CD4-positive, alpha-beta T cell treated with Interleukin-17A for 1 hour (primary cell): ENCODE measurements at places on chromosomes 4 and X.

DNA sequence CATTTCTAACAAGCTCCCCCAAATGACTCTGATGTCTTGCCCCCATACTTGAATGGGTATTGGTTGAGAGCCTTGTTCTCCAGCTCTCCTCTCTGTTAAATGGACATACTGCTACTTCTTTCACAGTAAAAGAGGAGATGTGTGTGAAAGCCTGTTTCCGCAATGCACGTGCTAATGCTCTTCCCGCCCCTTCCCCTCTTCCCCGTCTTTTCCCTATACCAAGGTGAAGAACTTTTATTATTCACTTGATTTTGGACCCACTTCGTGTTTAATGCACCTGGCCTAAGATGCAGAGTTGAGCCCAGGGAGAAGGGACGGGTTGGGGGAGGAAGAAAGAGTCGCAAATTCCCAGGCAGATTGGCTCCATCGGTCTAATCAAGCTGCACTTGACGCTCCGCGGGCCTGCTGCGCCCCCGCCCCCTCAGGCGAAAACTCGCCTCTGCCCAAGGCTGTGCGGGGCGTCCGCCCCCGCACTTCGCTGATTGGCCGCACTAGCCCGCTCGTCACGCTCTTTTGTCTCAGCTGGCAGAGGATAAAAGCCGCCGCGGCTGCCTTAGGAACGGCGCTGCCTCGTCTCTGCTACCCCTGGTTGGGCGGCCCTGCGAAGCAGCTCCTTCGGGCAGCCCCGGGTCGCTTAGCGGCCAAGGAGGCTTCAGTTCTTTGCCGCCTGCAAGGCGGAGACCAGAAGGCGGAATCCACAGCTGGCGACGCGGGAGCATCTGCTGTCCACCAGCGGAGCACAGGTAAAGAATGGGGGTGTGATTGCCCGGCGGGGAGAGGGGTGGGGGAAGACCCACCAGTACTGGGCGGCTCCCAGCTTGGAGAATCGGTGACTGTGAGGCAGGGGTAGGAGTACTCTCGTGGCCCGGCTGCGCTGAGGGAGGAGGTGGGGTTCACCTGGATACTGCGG, at the start of gene ZCCHC12:
TSS of gene ZCCHC12 (plus strand) at position 562 of the 910 bp plus-strand sequence. CDS start 1,421 bp downstream, outside the sequence.
- DNase-seq = peak; percentile 39

GRCh38 chr4:123191728-123192127, 204.9 kb upstream of the SPRY1 start:
- DNase-seq = no peak

DNA sequence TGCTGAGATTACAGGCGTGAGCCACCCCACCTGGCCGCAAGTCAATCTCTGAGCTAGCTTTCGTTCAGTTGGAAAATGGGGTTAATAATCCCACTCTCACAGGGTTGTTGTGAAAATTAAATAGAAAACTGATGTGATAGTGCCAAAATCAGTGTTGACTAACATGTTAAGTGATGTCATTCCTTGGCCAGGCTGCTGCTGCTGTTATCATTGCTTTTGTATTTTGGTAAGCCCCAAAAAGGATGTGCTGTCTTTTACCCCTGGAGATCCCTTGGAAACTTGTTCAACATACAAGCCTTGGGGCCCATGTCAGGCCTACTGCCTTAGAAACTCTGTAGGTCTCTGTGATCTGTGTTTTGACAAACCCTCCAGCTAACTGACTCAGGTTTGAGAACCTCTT, 106.3 kb downstream of the AFF1 start:
- no peak for DNase-seq

GRCh38 chrX:1398431-1399340, 6.8 kb upstream of the SLC25A6 start:
- DNase-seq = no peak

DNA sequence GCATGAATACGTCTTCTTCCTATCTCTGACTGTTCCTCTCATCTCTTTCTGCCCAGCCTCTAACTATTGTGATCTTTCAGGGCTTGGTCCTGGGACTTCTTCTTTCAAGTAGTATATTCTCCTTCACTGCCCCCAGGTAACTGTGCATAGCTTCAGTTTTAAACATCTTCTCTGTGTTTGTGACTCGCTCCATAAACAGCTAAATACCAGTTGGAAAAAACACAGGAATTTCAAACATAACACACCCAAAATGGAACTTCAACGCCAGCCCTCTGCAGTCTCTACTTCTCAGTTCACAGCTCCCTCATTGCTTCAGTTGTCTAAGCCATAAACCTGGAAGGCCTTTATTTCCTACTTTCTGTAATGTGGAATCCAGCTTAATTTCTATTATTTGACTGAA, 16.6 kb downstream of the TRIML2 start:
- DNase-seq = no peak

DNA sequence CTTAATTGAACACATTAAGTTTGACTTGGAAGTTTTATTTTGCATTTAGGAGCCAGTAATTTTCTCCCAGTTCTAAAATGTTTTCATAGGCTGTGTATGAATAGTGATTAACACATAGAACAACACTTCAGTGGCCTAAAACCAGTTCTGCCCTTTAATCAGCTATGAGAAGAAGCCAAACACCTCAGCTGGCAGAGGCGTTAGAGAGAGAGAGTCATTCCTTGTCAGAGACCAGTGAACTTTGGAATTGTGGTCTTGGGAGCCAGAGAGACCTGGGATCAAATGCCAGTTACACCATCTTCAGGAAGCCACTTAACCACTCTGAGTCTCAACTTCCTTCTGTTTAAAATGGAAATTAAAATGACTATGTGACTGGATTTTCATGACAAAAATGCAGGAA, 39.3 kb upstream of the PRPS2 start:
- DNase-seq = no peak

DNA sequence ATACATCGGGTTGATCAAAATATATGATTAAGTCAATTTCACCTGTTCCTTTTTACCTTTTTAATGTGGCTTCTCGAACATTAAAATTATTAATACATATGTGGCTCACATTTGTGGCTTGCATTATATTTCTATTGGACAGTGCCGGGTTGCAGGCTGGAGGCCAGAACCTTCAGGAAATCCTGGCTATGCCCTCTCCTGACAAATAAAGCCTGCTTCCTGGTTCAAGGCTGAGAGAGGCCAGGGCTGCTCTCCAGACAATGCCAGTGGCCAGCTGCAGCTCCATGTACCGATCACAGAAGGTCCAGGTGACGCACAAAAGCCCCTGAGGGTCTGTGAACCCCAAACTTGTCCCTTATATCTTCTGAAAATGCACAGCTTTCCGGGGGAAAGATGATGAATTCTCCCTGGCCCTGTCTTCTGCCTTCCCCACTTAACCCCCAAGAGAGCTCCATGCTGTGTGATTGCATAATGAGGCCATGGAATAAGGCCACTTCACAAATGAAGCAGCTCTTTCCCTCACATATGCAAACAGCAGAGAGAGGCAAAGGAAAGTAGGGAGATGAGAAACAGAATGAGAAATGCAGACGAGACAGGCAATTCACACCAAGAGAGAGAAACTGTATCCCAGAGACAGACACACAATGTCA, 241.2 kb downstream of the BCOR start:
- no peak for DNase-seq

GRCh38 chr4:67701517-67701850, 529 bp upstream of the UBA6 start:
- no peak for DNase-seq

GRCh38 chr4:145851511-145852201, 87.0 kb downstream of the ZNF827 start:
- no peak for DNase-seq

DNA sequence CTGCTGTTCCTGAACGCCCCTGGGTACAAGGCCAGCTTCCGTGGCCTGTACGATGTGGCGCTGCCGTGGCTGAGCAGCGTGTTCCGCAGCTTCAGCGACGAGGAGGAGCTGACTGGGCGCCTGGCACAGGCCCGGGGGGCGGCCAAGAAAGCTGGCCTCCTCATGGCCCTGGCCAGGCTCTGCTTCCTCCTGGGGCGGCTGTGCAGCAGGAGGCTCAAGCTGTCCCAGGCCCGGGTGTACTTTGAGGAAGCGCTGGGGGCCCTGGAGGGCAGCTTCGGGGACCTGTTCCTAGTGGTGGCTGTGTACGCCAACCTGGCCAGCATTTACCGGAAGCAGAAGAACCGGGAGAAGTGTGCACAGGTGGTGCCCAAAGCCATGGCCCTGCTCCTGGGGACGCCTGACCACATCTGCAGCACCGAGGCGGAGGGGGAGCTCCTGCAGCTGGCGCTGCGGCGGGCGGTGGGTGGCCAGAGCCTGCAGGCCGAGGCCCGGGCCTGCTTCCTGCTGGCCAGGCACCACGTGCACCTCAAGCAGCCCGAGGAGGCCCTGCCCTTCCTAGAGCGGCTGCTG, 28.2 kb downstream of the SH3TC1 start:
- DNase-seq = no peak

- no peak for DNase-seq
Measured at GRCh38 chr4:148574911-148575310, 132.7 kb upstream of the NR3C2 start.

- DNase-seq = no peak
Measured at GRCh38 chr4:147749811-147750321, 18.0 kb downstream of the ARHGAP10 start.
